Mesothelial cell of epicardium (in vitro differentiated cells): ENCODE measurements at places on chromosomes 1 and 21. TPM values are rescaled to one million over a fixed set of nuclear protein-coding genes. Genes with fewer than 3 reads are reported as not detected.

DNA sequence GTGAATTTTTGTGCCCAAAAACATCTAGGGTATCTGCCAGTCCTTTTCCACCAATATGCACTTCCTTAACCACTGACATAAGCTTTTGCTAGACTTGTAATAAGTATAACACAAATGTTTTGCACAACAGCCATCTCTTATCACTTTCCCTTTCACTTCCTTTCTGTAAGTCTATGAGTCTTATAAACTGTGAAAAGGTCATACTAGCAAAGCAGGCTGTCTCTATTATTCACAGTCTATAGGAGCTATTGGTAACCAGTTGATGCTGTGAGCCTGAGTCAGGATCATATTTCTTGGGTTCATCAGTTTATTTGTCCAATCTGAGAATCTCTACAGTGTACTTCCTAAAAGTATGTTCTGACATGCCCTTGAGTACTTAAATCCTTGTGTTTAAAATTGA is 172.6 kb downstream of the CHRM3 start:
- no peak for DNase-seq

The PIK3C2B gene
- 36.3 to 39.6 TPM (median 39.5 TPM) in 3 replicates for total RNA-seq

The ERG gene
- 2.5 to 3.1 TPM (median 3.0 TPM) in 3 replicates for total RNA-seq

The DNALI1 gene
- total RNA-seq: 12.5 to 15.7 TPM (median 14.9 TPM) in 3 replicates

The ARHGAP30 gene
- total RNA-seq: 1.4 to 1.9 TPM (median 1.6 TPM) in 3 replicates

DNA sequence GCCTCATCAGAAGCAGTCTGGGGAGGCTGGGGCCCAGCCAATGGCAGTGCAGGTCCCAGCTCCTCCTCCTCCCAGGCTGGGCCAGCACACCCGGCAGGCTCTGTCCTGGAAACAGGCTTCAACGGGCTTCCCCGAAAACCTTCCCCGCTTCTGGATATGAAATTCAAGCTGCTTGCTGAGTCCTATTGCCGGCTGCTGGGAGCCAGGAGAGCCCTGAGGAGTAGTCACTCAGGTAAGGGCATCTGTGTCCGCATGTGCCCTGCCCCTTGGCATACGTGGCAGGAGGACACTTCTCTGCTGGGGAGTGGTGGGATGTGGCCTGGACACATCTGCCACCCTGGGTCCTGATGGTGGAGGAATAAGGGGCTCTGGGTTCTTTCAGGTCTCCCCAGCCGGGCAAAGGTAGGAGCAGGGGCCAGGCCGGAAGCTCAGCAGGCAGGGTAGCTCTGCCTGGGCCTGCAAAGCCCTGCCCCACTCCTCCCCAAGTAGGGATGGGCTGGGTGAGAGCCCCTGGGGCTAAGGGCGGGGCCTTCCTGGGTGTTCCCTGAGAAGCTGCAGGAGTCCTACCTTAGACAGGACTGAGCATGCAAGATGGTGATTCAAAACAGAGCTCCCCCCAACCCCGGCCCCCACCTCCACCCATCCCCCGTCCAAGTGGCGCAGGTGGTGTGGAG is at the start of gene GJB5:
Gene GJB5 (plus strand): TSS at position 84 of the 674 bp plus-strand sequence. CDS start 2,284 bp downstream, outside the sequence.
- DNase-seq: no peak

GRCh38 chr21:37253991-37254390 is 13.1 kb downstream of the VPS26C start:
- DNase-seq: no peak

DNA sequence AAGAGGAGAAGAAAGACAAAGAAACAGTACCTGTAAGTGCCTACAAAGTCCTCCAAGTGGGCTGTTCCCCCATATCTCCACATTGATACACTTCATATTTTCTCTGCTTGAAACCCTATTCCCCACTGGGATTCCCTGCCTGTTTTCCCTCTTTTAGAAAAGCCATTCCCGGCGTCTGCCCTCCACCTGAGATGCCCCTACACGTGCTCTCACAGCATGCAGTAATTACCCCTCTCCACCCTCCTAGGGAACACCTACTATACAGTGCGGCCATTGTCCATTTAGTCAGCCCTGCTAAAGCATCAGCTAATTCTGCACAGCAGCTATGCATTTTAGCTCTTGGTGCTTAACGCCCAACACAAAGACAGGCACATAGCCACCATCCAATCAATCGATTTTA is 135.7 kb upstream of the TIAM1 start:
- no peak for DNase-seq

- DNase-seq: no peak
Observed at GRCh38 chr1:186165303-186165702, 209.8 kb downstream of the TPR start.

The STIL gene
- total RNA-seq: 10.2 to 12.4 TPM (median 12.3 TPM) in 3 replicates

GRCh38 chr1:172425339-172425738 is 4.9 kb downstream of the C1orf105 start:
- no peak for DNase-seq

DNA sequence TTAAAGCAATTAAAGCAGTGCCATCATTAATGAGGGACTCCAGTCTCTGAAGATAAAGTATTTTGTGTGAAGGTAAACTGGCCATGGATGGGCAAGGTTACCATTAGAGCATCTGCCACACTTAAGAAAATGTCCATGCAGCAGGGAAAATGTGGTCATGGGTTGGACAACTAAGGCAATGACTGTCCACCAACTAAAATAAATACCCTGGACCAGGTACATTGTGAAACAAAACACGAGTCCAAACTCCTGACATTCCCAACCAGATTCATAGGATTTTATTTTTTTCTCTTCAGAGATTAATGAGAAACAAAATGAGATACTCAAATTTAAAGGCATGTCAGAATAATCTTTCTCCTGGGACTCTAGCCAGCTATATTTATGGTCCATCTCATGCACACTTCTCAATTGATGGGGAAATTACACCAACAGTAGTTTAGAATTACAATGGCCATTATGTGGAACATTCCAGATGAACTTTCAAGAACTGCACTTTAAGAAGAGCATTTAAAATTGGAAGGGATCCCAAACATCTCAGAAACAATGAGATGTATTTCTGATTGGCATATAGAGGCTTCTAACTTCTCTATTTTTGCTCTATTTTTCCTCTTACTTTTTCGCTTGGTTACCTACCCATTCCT is 8.1 kb downstream of the GBP7 start:
- no peak for DNase-seq

The MFN2 gene
- 52.4 to 58.4 TPM (median 53.7 TPM) in 3 replicates for total RNA-seq

The NES gene
- total RNA-seq: 53.8 to 56.9 TPM (median 56.8 TPM) in 3 replicates

The RHOU gene
- 39.8 to 40.6 TPM (median 40.6 TPM) in 3 replicates for total RNA-seq

The CCDC185 gene
- total RNA-seq: not detected in 3 replicates

- no peak for DNase-seq
Observed at GRCh38 chr1:100512803-100513352, 25.1 kb upstream of the GPR88 start.

The OR14K1 gene
- total RNA-seq: not detected in 3 replicates

The NBL1 gene
- total RNA-seq: 20.0 to 22.9 TPM (median 20.3 TPM) in 3 replicates

DNA sequence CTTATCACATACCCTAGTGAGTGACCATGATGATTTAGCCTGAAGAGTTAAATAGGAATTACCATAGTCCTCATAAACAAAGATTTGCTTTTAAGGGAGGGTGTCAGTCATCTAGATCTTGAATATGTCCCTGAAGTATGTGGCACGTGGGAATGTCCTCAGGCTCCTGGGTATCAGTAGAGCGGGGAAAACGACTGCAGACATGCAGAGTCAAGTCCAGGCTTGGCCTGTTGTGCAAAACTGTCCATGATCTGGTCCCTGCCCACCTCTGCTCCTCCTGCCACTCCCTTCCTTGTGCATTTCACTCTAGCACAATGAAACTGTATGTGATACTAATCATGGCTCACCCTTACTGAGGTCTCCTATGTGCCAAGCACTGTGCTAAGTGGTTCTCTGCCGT is 12.9 kb downstream of the MOV10 start:
- no peak for DNase-seq

DNA sequence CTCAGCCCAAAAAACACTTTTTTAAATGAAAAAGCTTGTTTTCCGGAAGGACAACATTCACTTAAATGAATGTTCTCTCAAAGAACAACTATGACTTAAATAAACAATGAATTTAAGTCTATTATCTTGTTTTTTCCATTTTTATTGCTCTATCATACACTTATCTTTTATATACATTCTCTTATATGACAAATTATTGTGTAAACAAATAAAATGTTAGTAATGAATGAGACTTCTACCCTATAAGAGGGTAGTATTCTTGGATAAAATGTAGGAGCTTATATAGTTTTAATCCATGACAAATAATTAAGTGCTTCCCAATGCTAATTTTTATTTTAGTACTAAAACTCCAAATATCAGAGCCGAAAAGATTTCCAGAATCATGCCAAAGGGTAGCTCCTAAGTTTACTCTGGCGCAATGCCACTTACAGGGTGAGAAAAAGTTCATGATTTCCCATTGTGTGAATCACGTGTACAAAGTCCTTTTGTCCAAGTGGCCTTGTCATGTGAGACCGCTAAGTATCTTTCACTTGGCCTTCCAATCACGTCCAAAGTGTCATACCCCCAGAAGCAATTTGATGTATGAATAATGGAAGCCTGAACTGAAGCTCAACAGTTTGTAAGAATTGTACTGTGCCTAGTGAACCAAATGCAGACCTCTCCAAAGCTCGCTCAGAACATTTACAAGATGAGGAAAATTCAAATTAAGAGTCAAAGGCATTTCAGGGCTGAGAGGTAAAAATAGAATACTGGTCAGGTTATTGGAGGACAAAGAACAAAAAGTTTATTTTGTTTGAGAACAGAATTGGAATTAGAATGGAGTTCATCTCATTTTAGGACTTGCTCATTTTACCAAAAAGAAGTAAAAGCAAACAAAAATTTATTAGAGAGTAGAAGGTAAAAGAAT is 56.6 kb upstream of the C1orf21 start:
- DNase-seq: no peak

- no peak for DNase-seq
Observed at GRCh38 chr1:84367219-84367618, 31.1 kb upstream of the DNASE2B start.

- DNase-seq: no peak
Observed at GRCh38 chr1:235504122-235504493, at the start of gene B3GALNT2. Gene B3GALNT2, minus strand, starts transcription at chr1:235504452. Its CDS starts 200 bp downstream, at chr1:235504252.

GRCh38 chr1:150365941-150366340 is 2.0 kb downstream of the RPRD2 start:
- DNase-seq: no peak

- DNase-seq: no peak
Observed at GRCh38 chr1:66761221-66761620, 9.0 kb downstream of the DYNLT5 start.

The ARTN gene
- 1.2 to 2.0 TPM (median 1.6 TPM) in 3 replicates for total RNA-seq

The TRAF5 gene
- total RNA-seq: 45.6 to 47.6 TPM (median 46.6 TPM) in 3 replicates

The E2F2 gene
- total RNA-seq: 4.2 to 5.7 TPM (median 4.8 TPM) in 3 replicates

GRCh38 chr1:172180501-172181285 is 239.8 kb upstream of the C1orf105 start:
- no peak for DNase-seq
